ENCODE measurements at places on chromosomes 16 and 17.
A peak's percentile ranks its signal among the peaks of the same experiment; 100 is the strongest.

DNA sequence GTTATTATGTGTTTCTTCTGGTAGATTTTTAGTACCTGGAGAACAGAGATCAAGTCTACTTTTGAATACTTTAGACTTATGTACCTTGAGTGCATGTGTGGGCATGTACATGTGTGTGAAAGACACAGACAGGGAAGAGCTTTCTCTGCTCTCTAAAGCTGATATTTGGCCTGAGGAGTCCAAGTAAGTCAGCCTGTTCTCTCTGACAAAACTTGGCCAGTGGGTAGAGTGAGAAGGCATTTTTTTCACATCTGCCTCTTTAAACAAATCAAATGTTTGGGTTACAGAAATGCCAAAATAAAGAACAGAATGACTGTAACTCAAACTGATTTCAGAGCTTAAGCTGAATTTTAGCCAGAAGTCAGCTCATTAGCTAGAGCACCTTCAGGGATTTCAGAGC is 309.7 kb upstream of the DYNLRB2 start:
- no peak for DNase-seq

GRCh38 chr17:82436601-82437324 is 13.8 kb downstream of the CYBC1 start:
- no peak for DNase-seq

GRCh38 chr17:17780922-17781590 is 55.7 kb downstream of the SREBF1 start:
- DNase-seq, result peak; percentile 22

DNA sequence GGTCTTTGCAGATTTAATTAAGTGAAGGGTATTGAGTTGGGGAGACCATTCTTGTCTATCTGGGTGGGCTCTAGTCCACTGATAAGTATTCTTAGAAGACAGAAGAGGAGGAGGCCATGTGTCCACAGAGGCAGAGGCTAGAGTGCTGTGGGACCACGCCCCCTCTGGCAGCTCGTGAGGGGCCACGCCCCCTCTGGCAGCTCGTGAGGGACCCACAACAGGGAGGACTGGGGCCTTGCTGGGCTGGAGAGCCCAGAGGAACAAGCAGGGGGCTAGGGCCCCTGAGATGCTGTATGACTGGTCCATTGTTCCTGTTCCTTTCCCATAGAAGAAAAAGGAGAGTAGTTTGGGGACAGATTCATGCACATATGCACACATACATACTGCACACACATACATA is 106.8 kb downstream of the METRNL start:
- no peak for DNase-seq

DNA sequence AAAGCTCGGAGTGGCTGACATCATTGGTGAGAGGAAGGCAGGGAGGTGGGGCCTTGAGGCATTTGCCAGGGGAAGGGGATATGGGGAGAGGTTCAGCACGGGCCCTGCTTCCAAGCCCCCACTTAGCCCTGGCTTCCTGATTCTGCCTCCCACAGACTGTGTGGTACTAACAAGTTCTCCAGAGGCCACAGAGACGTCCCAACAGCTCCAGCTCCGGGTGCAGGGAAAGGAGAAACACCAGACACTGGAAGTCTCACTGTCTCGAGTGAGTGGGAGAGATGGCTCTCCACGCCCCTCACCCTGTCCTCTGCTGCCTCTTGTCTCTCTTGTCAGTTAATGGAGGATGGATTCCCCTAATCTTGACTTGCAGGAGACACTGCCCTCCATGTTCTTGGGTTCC is 8.1 kb downstream of the NFATC2IP start:
- no peak for DNase-seq

DNA sequence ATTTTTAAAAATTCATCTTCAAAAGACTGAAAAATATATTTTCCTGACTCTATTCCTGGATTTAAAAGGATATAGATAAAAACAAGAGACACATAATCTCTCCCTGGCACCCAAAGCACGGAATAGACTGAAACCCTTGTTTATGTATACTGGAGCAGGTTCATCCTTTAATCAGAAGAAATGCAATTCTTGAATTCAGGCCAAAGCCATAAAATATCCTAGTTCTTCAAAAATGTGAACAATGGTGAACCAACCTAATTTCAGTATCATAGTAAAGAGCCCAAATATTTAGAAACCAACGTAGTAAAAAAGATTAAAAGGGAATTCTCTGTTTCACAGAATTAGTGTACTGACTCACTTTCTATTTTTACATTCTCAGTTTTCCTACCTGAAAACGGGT is 188.5 kb upstream of the C17orf78 start:
- no peak for DNase-seq

- peak; percentile 64 for DNase-seq
These were observed 1.3 kb upstream of the SLC6A4 start for GRCh38 chr17:30236766-30237165.

DNA sequence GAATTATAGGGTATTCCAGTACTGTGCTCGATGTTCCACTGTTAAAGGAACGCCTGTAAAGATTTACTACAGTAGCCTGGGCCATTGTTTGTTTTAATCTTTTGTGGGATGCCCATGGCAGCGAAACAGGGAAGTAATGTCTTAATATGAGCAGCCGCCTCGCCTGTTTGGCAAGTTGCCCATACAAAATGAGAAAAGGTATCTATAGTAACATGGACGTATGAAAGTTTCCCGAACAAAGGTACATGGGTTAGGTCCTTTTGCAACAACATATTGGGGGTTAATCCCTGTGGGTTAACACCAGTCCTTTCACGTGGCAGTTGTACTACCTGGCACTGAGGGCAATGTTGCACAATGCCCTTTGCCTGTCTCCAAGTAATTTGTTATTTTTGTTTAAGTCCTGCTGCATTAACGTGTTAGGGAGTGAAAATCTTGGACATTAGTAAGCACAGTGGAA is 21.1 kb upstream of the TMC5 start:
- DNase-seq, result no peak

- DNase-seq, result peak; percentile 24
These were observed 34.7 kb downstream of the MYO15A start for GRCh38 chr17:18143044-18143936.

DNA sequence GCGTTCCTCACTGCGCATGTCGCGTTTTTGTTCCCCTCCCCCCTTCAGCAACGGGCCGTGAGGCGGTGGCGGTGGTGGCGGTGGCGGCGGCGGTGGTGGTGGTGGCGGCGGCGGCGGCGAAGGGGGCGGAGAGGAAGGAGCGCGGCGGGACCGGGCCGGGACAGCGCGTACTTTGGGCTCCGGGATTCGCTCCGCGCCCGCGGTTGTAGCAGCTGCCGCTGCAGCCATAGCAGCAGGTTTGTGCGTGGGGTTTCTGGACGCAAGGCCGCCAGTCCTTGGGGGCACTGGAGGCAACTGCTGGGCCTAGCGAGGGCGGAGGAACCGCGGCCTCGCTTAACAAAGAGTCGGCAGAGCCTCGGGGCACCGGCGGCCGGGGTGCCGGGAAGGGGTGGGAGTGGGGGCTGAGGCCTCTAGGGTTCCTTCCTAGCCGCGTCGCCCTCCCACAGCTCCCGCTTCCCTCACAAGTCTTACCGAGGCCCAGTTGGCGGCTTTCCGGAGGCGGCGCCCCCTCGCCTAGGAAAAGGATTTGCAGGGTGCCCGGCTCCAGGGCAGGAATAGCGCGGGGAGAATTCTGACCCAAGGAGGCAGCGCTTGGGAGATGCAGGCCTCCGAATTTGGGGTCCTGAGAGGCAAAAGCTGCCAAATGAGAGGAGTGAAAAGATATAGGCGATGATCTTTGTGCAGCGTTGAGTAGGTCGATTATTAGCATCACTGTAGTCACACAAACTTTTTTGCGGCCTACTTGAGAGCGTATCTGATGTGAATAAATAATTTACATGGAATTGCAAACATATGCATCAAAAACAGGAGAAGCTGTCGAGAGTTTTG is at the start of gene DDX42:
TSS of gene DDX42 (plus strand) at position 30 of the 828 bp plus-strand sequence. CDS start 12,880 bp downstream, outside the sequence.
- DNase-seq, result peak; percentile 91

DNA sequence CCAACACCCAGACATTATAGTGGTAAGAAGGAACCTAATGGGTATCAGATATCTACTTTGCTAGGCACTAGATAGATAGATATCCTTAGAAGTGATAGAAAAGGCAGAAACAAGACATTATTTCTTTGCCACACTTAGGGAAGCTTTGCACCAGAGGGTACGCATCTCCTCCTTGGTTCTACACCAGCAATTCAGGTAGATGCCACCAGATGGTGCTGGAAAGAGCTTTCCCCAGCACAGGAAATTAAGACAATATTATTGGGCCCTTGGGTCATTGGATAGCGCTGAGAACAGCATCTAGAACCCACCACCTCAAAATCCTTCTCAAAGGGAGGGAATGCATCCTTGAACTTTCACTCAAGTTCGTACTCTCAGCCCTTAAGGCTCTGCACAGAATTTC is 173.8 kb upstream of the CCL2 start:
- no peak for DNase-seq

GRCh38 chr17:42389135-42389417 is 834 bp upstream of the STAT3 start:
- DNase-seq, result no peak

GRCh38 chr17:78180083-78180482 is 6.8 kb downstream of the TK1 start:
- DNase-seq, result no peak

GRCh38 chr16:10646581-10647263 is 48.0 kb downstream of the TEKT5 start:
- DNase-seq, result no peak

- no peak for DNase-seq
These were observed 12.2 kb downstream of the HIC1 start for GRCh38 chr17:2067048-2067561.

DNA sequence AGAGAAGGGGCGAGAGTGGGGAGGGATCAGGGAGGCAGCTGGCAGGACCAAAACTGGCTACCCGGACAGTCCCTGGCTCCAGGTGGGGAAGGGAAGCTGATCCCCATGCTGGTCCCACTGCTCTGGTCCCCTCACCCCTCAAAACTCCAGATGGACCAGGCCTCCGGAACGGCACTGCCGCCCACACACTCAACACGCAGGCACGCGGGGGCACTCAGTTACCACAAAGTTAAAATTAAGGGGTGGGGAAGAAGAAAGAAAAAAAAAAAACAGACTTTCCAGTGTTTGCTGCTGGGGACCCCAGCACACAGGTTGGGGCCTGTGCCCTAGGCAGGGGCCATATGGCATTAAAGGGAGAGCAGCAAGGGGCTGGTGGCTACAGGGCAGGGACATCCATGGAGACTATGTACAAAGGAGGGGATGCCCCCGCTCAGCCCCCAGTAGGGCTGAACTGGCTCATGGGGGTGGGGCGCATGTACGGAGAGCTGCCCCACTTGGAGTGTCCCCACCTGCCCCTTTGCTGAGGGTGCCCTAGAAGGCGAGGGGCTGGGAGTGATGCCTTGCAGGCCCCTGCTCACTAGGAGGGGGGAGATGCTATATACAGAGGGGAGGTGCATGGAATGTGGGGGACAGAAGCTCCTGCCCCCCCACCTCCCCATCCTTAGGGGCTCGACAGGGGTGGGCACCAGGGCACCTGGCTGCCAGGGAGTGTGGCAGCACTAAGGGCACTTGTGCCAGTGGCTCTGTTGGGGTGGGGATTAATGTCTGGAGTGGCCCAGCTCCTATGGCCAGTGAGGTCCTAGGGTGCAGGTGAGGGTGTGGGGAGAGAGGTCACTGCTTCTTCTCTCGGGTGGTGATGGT is 5.6 kb downstream of the TP53I13 start:
- no peak for DNase-seq

GRCh38 chr17:28494445-28495188 is 11.5 kb upstream of the FOXN1 start:
- peak; percentile 91 for DNase-seq

- DNase-seq, result no peak
These were observed 2.4 kb upstream of the B9D1 start for GRCh38 chr17:19364699-19365498.

DNA sequence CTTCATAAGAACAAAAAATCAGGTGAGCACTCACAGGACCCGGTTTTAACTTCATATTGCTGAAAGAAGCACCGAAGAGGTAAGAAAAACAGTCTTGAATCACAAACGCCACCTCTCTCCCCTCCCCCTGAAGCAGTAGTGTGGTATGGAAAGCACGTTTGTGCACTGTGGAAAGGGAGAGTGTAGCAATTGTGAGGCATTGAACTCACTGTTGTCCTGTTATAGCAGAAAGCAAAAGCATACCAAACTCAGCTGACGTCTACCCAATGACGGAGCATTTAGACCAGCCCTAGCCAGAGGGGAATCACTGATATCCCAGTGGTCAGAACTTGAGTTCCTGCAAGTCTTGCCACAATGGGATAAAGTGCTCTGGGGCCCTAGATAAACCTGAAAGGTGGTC is 98.8 kb downstream of the DYNLRB2 start:
- no peak for DNase-seq

DNA sequence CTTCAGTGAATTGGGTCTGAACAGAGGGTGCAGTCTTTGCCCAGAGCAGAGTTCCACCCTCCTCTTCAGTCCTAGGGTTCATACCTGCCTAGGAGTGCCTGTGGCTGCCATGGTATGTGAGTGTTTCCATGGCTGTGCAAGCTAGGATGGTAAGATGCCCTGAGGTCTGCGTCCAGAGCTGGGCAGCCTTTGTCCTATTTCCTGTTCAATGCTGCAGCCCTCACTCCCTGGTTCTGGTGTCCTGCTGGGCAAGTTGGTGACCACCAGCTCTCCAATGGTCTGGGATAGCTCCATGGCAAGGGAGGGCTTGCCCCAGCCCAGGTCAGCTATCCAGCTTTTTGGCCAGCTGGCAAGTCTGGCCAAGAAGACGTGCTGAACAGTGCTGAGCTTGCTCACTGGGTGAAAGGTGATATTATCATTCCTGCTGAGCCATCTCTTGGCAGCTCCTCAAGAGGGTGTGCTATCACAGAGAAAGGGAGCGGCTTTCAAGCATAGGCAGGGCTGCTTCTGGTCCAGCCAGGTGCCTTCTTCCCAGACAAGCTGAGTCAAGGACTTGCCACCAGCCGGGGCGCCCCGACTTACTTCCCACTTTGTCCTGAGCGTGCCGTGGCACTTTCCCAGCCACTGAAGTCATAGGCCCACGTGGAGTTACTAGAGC is 13.0 kb upstream of the NFATC3 start:
- no peak for DNase-seq

GRCh38 chr16:12059216-12059769 is 82.8 kb downstream of the SNX29 start:
- DNase-seq, result no peak

DNA sequence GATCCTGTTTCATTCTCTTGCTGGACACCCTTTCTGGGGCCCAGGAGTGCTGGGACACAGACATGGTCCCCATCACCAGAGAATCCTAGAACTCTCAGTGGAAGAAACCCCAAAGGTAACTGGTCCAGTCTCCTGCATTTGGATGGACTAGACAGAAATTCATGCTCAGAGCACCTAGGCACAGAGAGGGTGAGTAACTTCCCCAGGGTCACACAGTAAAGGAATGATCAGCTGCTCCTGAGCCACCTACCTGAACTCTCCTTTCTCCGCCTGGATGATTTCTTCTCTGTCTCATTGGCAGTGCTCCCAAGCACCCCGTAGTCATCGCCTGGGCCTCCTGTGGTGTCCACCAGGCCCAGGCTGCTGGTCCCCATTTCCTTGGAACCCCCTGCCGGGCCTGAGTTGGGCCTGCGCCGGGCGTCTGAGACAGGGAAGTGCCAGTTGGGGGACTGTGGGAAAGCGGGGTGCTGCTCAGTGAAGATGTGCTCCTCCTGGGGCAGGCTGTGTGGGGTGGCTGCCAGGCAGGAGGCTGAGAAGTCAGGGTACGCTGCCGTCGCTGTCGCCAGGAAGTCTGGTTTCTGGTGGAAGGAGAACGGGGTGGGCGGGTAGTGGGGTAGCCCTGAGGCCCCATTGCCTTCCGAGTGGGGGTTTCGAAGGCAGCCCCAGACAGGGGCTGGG is 767 bp downstream of the MEOX1 start:
- no peak for DNase-seq

All from neural crest cell (in vitro differentiated cells).